ENCODE measurements at places on chromosomes 12 and 14.
A peak's percentile ranks its signal among the peaks of the same experiment; 100 is the strongest.

- DNase-seq = no peak
Observed at GRCh38 chr14:64973026-64973442, 898 bp upstream of the RAB15 start.

DNA sequence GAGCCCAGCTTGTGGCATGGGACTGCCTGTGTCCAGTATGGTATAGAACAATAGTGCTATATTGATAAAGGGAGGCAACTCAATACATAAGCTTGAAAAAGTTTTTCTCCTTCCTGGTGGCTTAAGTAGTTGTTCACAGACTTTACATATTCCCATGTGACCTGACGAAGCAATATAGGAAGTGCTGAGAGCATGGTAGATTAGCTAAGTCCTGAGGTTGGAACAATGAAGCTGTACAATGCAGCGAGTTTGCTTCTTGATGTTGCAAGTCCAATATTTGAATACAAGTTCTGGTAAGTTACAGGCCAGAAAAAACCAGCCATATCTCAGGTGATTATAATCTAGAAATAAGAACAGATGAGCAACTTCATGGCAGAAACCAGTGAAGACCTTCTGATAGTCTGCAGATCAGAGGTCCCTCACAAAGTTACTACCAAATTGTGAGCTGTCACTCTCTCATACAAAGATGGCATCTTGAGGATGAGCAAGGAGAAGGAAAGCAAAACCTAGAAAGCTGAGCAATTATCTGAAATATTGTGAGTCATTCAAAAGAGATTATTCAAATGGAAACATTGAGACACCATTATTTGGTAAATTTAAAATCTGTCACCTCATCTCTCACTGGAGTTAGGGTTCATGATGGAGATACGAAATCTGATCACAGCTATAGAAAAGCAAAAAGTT is 72.9 kb upstream of the BTG1 start:
- DNase-seq = no peak

DNA sequence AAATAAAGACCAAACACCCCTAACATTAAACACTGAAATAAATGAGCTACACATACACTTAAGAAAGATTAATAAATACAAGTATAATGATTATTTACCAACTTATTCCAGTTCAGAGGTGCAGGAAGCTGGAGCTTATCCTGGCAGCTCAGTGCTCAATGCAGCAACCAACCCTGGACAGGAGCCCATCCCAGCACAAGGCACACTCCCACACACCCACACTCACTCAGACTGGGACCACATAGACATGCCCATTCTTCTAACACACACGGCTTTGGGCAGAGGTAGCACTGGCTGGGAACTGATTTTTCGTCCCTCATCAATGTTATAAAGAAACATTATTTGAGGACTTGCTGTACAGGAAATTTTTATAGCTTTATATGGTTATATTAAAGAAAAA is 797.4 kb downstream of the RPS29 start:
- DNase-seq = no peak

GRCh38 chr12:32211066-32211899 is 104.6 kb downstream of the BICD1 start:
- DNase-seq = no peak

GRCh38 chr12:57743769-57744168 is 1.1 kb upstream of the TSPAN31 start:
- no peak for DNase-seq

GRCh38 chr12:538731-539539 is 79.2 kb downstream of the B4GALNT3 start:
- no peak for DNase-seq

- DNase-seq = peak; percentile 30
Observed at GRCh38 chr14:52950410-52950897, 396 bp downstream of the FERMT2 start.

- DNase-seq = no peak
Observed at GRCh38 chr12:7797698-7798398, 8.6 kb downstream of the NANOG start.

DNA sequence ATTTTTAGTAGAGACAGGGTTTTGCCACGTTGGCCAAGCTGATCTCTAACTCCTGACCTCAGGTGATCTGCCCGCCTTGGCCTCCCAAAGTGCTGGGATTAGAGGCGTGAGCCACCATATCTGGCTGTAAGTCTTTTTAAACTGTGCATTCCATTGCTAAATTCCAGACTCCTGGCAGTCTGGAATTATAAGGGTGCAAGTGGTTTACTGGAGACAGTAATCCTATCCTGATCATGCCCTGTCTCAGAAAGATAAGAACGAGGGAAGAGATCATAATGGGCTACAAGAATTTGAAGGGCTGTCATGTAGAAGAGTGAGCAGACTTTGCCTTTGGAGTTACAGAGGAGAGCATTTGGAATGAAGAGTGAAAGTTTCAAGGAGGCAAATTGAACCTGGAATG is 6.8 kb upstream of the SLC4A8 start:
- DNase-seq = no peak

GRCh38 chr12:73815072-73815645 is 722.5 kb upstream of the ATXN7L3B start:
- DNase-seq = no peak

GRCh38 chr12:48184549-48184922 is 1.1 kb downstream of the CCDC184 start:
- no peak for DNase-seq

GRCh38 chr12:58575256-58575655 is 345.0 kb downstream of the LRIG3 start:
- no peak for DNase-seq

- no peak for DNase-seq
Observed at GRCh38 chr14:88326352-88327103, 3.5 kb upstream of the KCNK10 start.
